ENCODE measurements at places on chromosomes 12 and 14.
A peak's percentile ranks its signal among the peaks of the same experiment; 100 is the strongest.

- DNase-seq = no peak
Measured at GRCh38 chr14:81246461-81247270, 25.9 kb upstream of the GTF2A1 start.

- no peak for DNase-seq
Measured at GRCh38 chr12:130429656-130430505, 92.2 kb downstream of the PIWIL1 start.

- DNase-seq = no peak
Measured at GRCh38 chr12:77401064-77401769, 335.8 kb upstream of the E2F7 start.

DNA sequence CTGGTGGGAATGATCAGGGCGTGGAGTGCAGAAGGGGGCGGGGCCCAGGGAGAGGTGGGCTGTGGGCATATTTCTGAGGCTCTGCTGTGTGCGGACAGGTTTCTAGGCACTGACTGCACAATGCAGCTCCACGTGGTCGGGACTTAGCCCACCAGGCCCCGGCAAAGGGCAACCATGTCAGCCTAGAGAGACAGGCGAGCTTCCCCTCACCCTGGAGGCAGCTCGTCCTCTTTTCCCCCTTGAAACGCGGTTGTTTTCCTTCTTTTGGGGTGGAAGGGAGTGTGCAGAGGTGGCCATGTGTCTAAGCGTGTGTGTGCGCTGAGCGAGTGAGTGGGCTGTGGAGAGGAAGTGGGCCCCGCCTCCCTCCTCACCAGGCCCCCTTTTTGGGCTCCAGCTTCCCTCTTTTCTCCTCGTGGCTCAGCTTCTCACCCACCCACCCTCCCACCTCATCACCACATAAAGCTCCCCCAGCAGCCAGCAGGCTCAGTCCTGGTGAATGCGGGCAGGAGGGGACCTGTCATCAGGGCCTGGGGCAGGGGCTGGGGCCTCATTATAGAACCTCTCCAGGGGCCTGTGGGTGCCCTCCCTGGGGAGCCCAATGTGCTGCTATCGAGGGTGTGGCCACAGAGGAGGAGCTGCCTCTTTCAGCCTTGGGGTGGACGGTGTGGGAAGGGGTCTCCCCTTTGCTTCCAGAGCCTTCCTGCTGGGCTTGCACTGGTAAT lies 22.0 kb downstream of the LRTM2 start:
- no peak for DNase-seq

GRCh38 chr14:67345583-67345982 lies 14.0 kb downstream of the ATP6V1D start:
- no peak for DNase-seq

GRCh38 chr12:67758521-67758920 lies 110.0 kb downstream of the DYRK2 start:
- no peak for DNase-seq

- no peak for DNase-seq
Measured at GRCh38 chr12:117067016-117067415, 32.2 kb downstream of the TESC start.

- DNase-seq = no peak
Measured at GRCh38 chr12:22981711-22982110, 356.7 kb downstream of the ETNK1 start.

DNA sequence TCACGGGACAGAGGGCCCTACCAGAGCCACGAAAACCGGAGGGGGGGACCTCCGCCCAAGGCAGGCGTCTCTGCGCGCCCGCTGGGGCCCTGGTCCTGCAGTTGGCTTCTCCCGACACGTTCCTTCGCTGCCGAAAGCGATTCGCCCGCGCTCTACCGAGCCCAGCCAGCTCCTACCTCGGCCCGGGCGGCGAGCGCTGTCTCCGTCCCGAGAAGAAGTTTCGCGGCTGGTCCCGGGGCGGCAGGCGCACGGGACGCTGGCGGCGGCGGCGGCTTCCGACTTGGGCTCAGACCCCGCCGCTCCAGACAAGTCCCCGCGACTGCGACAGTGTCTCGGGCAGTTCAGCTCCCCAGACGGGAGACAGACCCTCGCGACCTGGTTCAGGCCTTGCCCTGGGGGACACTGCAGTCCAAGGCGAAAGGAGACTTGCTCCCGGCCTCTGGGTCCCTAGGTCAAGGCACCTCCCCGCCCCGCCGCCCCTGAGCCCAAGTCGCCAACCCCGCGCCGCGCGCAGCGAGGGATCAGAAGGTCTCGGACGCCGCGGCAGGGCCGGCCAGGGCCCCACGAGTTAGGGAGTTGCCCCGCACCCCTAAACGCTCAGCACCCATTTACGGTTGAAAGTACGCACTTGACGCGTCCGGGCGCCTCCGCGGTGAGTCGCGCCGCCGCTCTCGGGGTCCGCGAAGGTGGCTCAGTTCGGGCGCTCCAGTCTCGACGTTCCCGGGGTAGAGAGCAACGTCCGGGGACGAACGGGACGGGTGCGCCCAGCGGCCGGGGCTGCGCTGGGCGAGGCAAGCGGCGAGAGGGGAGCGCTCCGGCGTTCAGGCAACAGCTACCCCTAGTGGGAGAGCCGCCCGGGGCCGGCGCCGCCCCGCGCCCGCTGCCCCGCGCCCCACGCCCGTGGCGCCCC lies 1.4 kb upstream of the DIO3 start:
- no peak for DNase-seq

- no peak for DNase-seq
Measured at GRCh38 chr14:67435603-67436002, 23.6 kb upstream of the PLEK2 start.

DNA sequence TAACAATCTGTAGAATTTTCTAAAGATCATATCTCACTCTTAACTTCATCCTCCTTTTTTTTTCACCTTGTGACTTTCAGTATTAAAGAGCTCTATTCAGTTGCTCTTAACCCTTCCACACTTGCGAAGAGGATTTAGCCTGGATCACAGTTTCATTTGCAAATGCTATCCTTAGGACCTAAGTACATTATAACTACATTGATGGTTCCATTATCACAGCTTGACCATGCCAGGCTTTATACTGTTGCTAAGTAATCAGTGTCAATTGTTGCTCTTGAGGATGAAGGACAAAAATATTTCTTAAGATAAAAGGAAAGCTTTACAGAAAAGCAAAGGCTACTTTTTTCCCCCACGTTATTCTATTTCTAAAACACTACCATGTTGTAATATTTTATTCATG lies 122.2 kb downstream of the PDZRN4 start:
- peak; percentile 8 for DNase-seq

DNA sequence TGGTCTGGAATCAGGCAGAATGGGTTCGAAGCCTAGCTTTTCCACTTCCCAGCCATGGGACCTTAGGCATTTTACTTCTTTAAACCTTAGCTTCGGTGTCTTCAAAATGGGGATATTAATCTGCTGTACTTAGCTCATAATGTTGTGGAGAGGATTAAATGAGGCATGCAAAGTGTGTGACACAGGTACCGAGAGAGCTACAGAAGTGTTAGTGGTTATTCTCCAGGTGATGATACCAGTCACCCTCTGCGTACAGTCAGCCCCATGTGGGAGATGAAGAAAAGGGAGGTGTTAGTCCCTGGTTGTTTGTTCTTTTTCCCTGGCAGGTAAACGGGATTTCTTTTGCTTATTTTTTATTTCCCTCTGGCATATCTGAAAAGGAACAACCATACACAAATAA lies 212.1 kb downstream of the PHLDA1 start:
- no peak for DNase-seq

Data from NCI-H2081 (cell line).